ENCODE measurements at places on chromosomes 11 and 22.

- no peak for DNase-seq
Measured at GRCh38 chr11:17978553-17979287, 34.1 kb downstream of the SERGEF start.

DNA sequence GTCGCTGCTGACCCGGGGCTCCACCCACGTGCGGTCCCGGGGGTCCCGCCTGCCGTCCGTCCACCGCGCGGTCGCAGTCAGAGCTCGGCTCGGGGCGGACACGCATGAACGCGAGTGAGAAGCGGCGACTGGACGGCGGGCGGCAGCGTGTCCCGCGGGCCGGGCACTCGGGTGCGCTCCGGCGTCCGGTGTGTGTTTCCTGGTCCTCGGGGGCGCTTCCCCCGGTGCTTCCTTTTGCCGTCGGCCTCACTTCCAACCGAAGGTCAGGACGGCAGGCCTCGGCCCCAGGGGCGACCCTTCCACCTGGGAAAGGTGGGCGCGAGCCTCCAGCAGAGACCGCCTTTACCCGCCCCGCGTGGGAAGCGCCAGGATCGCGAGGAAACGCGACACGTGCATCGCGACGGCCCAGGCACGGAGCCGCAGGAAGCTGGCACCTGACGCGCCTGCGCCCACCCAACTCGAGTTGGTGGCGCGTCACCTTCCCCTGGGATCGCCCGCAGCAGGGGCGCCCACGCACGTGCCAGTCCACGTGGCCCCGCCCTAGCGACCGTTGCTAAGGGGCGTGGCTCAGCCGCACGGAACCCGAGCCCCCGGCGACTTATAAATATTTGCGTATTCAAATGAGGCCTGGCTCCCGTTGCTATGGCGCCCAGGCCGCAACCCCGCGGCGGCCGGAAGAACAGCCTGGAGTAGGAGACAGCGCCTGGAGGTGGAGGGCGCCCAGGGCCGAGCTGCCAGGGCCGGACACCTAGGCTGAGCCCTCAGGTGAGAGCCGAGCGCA, at the start of gene LRRC56:
LRRC56 (plus strand) TSS at position 687 of the 781 bp plus-strand sequence. CDS start 3,158 bp downstream, outside the sequence.
- no peak for DNase-seq

DNA sequence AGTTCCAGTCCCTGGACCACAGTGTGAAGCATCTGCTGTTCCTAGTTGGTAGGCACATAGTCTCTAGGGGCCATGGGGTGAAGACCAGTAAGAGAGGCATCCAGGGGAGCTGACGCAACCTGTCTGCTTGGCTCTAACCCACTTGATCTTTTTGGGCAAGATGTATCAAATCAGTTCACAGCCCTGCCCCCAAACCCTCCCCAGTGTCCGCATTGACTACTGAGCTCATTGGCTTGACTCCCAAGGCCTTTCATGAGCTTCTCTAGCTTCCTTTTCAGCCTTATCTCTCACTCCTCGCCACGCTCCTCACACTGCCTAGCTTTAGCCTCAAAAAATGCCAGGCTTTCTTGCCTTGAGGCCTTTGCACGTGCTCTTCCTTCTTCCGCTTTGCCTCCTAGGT, 29.7 kb upstream of the ABCC8 start:
- DNase-seq: no peak

DNA sequence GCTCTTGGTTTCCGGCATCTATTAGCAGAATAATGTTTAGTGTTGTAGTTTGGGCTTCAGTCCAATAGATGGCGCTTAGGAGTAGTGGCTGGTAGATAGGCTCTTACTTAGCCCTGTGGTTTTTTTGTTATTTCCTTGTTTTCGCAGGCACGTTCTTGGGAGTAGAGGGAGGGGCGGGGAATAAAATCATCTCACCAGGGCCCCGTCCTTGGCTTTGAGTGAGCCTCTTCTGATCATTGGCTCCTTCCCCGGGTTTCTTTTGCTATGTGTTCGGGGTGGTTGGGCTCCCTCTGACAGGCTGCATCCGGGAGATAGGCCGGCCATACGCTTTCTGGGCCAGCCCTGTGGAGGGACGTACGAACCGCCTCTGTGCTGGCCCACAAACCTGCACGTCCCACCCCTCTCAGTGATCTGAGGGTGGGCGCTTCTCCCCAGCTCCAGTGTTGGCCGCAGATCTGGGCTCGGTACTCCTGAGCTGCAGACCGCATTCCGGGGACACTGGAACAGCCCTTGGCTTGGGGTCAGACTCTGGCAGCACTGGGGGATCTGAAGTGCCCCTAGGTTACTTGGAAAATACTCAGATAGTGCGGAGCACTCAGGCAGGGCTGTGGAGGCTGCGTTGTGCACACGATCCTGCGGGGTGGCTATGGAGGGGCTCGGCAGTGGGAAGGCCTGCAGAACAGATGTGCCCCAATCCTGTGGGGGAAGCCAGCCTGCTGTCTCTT, 217.0 kb downstream of the DYNC2H1 start:
- DNase-seq: peak; percentile 31

GRCh38 chr11:66081505-66081904, 11.4 kb downstream of the PACS1 start:
- DNase-seq: peak; percentile 30

DNA sequence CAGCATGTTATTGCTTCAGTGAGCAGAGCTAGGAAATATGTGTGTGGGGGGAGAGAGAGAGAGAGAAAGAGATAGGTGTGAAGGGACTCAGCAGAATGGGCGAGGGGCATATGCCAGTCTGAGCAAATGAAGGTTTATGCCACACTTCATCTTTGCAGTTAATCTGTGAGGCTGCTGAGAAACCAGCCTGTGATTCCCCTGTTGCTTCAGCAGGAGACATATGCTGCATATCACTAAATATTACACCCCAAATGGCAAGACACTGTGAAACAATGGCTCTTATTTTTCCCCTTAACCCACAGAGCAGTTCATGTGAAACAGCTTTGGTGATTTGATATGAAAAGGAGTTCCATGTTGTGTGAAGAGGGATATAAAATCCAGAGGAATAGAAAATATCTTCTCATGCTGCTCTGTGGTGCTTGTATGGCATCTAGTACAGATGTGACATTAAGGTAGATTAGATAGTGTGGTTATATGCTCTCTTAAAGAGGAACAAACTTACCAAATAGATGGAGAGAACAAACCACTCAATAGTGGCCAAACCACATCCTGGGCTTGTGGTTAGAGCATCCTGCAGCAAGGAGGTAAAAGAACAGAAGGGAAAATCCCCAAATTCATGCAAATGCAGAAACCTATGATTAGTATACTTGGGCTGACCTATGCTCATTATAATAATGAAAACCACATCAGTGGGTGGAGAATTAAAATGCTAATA, 864.2 kb downstream of the FAM181B start:
- no peak for DNase-seq

GRCh38 chr11:125123947-125124617, 12.7 kb upstream of the TMEM218 start:
- peak; percentile 23 for DNase-seq

GRCh38 chr22:24171822-24172221, 9.5 kb upstream of the SUSD2 start:
- no peak for DNase-seq

DNA sequence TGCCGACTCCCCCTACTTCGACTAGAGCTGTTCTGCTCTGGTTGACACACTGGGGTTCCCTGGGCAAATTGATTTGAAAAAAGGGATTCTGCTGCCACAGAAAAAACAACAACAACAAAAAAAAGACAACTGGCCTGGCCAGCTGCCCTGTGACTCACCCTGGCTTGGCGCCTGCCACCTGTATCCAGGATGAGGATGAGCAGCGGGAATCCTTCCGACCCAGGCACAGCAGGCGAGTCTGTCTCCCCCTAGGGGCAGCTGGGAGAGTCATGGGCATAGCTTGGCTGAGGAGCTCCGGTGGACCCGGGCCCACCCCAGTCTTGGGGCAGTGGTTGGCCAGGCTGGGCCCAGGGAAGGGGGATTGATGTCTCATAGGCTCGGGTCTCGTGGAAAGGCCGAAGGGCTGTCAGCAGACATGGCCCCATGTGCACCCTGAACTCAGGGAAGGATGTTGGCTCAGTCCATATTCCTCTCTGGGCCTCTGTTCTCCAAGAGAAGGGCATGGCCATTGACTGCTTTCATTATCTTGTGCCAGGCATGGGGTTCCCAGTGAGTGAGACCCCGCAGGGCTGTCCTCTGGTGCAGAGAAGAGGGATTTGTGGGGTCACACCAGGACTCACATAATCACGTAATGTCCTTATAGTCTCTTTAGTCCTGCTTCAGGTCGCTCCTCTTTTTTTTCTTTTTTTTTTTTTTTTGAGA, 10.4 kb upstream of the SUN2 start:
- peak; percentile 72 for DNase-seq

- no peak for DNase-seq
Measured at GRCh38 chr11:18014876-18015275, 2.0 kb upstream of the SERGEF start.

DNA sequence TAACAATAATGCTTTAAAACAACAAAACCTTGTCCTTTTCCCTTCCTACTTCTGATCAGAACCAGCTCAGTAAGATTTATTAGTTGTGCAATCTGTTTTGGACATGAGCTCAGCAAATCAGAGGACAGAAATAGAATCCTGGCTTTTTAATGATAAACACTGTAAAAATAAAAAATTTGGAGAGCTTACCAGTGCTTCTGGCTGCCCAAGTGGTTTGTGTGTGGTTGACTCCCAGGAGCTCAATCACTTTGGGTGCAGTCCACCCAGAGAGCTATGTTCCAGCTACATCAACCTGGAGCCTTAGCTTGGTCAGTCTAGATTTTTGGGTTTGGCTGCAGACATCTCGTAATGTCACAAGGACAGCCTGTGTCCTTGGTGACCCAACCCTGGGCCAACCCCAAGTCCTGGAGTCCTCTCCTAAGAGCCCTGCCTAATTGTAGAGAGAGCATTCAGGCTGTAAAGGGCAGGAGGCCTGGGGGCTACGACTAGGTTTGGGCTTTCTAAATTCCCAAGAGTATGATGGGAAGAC, 28.5 kb downstream of the CD44 start:
- no peak for DNase-seq

DNA sequence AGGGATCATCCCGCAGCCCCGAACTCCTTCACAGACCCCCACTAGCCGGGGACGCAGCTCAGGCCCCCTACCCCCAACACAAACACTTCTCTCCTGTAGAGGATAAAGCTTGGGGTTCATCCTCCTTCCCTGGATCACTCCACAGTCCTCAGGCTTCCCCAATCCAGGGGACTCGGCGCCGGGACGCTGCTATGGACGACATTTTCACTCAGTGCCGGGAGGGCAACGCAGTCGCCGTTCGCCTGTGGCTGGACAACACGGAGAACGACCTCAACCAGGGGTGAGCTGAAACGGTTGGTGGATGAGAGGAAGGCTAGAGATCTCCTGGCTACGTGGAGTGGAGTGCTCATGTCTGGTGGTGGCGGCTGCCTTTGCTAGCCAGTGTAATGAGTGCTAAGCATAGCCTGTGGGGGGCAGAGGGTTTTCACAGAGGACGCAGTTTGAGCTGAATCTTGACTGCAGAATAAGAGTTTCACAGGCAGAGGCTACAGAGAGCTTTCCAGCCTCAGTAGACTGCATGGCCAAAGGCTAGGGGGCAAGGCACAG, 580 bp downstream of the ILK start:
- peak; percentile 55 for DNase-seq
